Activated T-helper 1 cell treated with Interleukin-2 at 50 U/mL for 16 hours (primary cell): ENCODE measurements at places on chromosomes 5 and 9.

GRCh38 chr5:80251636-80252035 lies 4.2 kb downstream of the SERINC5 start:
- DNase-seq, result no peak

DNA sequence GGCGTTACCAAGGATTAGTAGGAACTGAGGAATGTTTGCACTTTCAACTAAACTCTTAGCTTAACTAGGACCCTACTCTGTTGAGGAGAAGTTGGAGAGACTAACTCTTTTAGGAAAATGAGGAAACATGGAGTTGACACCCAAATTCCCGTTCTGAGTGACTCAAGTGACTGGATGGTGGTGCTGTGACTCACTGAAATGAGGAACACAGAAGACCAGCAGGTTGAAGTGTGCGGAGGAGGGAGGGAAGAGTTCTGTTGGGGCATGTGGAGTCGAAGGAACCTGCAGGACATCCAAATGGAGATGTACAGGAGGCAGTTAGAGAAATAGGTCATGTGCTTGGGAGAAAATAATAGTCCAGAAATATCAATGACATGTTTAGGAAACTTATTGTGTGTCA lies 8.2 kb downstream of the HEXB start:
- no peak for DNase-seq

- no peak for DNase-seq
These were observed 210.0 kb downstream of the MPDZ start for GRCh38 chr9:13069498-13069897.

- no peak for DNase-seq
These were observed 10.1 kb downstream of the IGFBPL1 start for GRCh38 chr9:38414040-38414723.

DNA sequence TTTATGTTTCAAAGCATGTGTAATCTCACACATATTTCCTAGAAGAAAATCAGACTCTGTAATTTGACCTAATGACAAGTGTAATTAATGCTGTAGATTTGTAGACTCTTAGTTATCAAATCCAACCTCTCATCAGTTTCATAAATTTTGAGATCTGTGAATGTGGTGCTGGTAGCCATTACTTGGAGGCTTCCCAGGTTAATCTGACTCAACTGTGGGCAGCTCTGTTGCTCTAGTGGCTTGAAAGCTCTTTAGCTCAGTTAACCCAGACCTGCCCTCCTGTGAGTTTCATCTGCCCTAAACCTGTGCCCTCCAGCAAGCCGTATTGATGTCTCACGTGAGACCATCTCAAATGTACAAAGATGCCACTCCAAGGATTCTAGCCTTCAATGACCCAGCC lies 323.4 kb downstream of the FBXL7 start:
- DNase-seq, result no peak

DNA sequence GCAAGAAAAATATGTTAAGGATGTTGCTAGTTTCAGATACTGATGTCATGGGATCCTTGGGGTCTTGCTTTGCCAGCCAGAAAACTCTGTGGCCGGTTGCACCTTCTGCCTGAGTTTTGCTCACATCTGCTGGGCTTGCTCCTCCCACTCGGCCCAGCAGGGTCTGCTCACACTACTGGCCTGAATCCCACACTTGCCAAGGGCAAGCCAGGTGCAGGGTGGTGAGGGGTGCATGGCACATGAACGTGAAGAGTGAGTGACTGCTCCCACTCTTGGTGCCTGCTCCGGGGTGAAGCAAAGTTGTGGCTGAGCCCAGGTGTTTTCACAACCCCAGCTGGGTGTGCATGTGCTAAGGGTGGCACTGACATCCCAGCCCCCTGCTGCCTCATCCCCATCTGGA lies 83.1 kb upstream of the STARD4 start:
- no peak for DNase-seq

DNA sequence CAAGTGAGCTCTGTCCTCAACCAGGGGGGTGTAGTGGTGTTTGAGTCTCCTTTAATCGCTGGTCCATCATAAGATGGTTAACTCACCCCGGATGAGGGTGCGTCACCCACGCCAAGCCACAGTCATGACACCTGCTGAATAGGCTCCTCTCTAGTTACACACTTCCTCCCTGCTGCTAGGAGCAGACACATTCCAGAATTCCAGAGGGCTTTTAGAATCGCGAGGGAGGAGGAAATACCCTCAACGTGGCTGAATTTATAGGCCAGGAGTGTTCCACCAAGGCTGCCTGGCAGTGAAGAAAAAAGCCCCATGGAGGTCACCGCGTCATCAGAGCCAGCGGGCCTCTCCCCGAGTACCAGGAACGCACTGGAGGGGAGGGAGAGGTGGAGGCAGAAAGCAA lies 5.1 kb downstream of the GLRX start:
- no peak for DNase-seq

GRCh38 chr5:3288325-3288724 lies 307.3 kb upstream of the IRX1 start:
- DNase-seq, result no peak

- DNase-seq, result no peak
These were observed 34.8 kb downstream of the ZNF462 start for GRCh38 chr9:106897751-106898150.

DNA sequence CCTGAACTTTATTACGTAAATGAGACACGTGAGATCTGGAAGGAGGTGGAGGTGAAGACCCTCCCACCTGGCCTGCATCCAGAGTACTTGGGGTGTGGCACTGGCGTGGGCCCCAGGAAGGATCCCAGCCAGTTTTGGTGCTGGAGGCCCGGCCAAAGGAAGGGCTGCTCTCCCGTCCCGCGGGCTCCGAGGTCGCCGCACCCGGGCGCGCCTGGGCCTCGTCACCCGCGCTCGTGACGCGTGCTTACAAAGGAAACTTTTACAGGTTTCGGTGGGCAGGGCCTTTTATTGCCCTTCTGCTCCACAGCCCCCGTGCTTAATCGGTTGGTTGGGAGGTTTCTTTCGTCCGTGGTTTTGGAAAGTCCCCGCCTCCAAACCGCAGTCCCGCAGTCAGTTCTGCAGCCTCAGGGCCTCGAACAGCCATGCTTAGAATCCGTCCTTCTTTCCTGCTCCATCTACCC lies 29.2 kb downstream of the CDKN2A start:
- DNase-seq, result no peak

GRCh38 chr5:43514471-43514815 lies 505 bp downstream of the C5orf34 start:
- DNase-seq, result no peak

- DNase-seq, result no peak
These were observed 67.5 kb downstream of the APBA1 start for GRCh38 chr9:69604568-69605219.

DNA sequence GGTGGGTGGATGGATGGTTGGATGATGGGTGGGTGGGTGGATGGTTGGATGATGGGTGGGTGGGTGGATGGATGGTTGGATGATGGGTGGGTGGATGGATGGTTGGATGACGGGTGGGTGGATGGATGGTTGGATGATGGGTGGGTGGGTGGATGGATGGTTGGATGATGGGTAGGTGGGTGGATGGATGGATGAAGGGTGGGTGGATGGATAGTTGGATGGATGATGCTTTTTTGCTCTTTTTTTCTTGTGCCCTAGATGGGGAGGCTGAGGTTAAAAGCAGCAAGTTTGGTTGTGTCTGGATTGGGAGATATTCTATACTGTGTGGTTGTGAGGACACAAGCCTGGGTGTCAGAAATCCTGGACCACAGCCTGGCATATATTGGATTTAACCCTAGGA lies 5.4 kb downstream of the LCN12 start:
- DNase-seq, result no peak

DNA sequence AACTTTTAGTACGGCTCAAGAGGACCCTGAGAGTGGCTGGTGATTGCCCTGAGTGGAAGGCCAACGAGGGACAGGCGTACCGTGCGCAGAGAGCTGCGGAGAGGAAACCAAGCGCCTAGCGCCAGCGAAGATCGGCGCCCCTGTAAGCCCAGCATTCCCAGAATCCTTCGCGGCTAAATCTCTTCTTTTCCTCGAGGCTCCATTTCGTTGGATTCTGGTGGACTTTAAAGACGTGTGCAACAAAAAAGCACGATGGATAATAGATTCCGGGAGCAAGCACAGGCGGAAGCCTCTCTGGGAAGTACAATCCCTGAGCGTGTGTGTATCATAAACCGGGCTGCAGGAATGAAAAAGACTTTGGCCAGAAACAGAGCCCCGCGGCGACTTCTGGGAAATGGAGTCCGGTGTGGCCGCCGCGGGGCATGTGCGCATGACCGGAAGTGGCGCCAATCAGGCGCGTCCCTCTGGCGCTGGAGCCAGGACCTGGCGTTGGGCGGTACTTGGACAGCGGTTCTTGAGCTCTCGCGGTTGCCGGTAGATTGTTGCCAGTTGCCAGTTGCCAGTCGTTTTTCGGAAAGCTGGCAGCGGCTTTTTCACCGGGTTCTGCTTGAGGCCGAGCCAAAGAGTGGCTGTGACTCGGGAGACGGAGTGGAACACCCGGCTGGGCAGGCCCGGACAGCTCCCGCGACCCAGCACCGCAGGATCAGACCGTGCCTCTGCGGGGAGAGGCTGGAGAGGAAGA lies at the start of gene ZNF79:
TSS of gene ZNF79 (plus strand) at position 449 of the 742 bp plus-strand sequence. CDS start 406 bp downstream, outside the sequence.
- peak; percentile 85 for DNase-seq

DNA sequence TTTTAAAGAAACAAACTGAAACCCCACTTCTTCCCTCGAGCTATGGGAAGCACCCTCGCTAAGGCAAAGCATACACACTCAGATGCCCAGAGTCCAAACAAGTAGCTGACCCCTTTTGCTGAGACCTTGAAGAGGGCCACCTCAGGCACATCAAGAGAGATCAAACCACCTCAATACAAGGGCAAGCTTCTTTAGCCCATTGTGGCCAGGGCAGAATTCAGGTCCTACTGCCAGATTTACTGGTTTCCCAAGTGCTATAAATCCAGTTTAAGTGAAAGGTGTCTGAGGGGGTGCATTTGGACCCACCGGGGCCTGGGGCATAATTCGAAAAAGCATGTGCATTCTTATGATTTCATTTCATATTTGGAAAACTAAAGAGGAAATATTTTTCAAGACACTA lies 40.4 kb downstream of the NEURL1B start:
- no peak for DNase-seq

DNA sequence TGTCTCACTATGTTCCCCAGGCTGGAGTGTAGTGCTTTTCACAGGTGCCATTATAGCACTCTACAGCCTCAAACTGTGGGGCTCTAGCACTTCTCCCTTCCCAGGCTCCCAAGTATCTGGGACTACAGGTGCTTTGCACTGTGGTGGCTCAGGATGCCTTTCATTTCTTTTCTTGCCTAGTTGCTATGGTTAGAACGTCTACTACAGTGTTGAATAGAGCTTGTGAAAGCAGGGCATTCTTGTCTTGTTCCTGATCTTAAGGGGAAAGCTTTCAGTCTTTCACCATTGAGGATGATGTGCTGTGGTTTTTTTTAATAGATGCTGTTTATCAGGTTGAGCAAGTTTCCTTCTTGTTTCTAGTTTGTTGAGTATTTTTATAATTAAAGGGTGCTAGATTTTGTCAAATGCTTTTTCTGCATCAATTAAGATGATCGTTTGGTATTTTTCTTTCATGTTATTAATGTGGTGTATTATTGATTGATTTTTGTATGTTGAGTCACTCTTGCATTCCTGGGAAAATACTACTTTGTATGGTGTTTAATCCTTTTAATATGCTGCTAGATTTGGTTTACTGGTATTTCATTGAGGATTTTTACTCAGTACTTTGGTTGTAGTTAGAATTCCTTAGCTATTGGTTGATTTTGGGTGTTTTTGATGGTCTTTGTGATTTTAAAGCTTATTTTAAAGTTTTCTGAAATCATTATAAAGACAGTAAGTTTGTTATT lies 35.6 kb downstream of the GPBP1 start:
- no peak for DNase-seq

- DNase-seq, result no peak
These were observed 155.7 kb upstream of the SH3GL2 start for GRCh38 chr9:17422994-17423680.

GRCh38 chr9:81456431-81457006 lies 232.8 kb downstream of the TLE1 start:
- DNase-seq, result no peak

DNA sequence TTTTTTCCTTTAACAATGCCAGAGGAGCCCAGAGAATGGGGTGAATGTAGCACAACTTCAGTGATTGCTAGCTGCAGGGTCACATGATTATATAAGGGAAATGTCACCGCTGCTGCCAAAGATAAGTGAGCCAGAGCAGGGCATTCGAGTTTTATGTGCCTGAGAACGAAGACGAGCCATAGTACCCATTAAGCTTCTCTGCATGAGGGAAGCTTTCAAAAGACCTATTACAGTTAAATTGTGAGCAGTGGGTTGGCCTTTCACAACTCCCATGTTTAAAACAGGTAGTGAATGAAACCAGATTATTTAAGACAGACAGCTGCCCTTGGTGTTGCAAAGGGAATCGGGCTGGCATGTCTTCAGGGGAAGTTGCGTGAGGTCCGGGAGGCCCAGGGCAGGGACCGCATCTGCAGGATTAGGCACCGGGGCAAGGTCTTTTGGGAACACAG lies 82.4 kb upstream of the TNFAIP8 start:
- no peak for DNase-seq

DNA sequence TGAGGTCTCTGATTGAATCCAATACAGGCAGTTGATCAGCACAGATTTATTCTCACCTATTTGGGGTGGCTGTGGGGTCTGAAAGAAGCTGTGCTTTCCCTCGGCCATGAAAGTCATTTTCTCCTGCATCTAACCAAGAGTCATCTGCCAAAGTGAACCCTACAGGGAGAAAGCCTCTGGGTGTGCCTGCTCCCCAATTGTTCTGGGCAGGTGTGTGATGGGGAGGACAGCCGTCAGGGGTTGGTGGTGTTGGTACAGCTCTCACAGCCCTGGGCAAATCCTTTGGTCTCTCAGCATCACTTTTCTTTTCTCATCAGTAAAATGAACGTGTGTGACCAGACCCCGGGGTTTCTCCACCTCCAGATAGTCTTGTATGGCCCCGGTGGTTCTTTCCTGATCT lies 2.5 kb downstream of the PHF2 start:
- DNase-seq, result no peak

- no peak for DNase-seq
These were observed 24.9 kb downstream of the CDKN2A start for GRCh38 chr9:21969011-21969940.
